Nephron progenitor cell (in vitro differentiated cells): ENCODE measurements at places on chromosomes 2 and 18.
A peak's percentile ranks its signal among the peaks of the same experiment; 100 is the strongest.

- no peak for DNase-seq
These were observed 2.5 kb upstream of the TET3 start for GRCh38 chr2:73982140-73982617.

DNA sequence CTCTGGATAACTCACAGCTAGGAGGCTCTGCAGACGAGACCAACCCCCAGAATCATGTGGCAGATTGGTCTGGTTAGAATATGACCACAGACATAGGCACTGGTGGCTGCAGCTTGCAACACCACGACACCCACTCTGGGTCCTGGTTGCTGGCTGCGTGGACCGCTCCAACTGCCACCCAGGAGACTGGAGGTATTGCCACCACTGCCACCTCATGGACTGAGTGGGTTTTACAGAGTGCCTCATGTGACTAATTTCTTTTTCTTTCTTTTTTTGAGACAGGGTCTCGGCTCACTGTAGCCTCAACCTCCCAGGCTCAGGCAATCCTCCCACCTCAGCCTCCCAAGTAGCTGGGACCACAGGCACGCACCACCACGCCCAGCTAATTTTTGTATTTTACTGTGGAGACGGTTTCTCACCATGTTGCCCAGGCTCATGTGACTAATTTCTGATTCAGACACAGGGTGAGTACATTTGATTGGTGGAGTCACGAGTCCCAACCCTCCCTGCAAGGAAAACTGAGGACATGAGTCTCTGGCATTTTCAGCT, 29.9 kb upstream of the NT5DC4 start:
- DNase-seq = peak; percentile 34

DNA sequence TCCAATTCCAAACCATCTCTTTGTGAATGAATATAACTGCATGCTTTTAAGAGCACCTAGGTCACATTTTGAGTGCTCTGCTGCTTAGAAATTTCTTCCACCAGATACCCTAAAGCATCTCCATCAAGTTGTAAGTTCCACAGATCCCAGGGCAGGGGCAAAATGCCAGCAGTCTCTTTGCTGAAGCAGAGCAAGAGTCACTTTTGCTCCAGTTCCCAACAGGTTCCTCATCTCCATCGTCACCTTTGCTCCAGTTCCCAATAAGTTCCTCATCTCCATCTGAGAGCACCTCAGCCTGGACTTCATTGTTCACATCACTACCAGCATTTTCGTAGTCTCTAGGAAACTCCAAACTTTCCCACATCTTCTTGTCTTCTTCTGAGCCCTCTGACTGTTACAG, 116.7 kb upstream of the ALKAL2 start:
- no peak for DNase-seq

- no peak for DNase-seq
These were observed 303.1 kb upstream of the FBXO11 start for GRCh38 chr2:48209214-48209885.

GRCh38 chr2:219615894-219616293, 11.5 kb upstream of the SLC4A3 start:
- DNase-seq = no peak

DNA sequence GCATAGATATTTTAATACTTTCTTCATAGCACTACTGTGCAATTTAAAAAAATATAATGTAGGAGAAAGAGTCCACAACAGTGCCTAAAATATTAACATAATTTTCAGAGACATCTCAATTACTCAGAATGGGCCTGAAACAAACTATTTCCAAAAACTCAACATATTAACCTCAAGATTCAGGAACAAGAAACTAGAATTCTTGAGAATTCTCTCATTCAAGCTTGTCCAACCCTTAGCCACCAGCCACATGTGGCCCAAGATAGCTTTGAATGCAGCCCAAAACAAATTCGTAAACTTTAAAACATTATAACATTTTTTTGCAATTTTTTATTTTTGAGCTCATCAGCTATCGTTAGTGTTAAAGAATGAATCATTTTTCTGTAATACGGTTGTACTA, 35.2 kb downstream of the LNPK start:
- DNase-seq = no peak
